Stimulated activated CD4-positive, alpha-beta T cell treated with anti-CD3 and anti-CD28 coated beads, Interleukin-2, amount 100 ng/mL, for 24 hours (primary cell): ENCODE measurements at places on chromosomes 12 and 14.

DNA sequence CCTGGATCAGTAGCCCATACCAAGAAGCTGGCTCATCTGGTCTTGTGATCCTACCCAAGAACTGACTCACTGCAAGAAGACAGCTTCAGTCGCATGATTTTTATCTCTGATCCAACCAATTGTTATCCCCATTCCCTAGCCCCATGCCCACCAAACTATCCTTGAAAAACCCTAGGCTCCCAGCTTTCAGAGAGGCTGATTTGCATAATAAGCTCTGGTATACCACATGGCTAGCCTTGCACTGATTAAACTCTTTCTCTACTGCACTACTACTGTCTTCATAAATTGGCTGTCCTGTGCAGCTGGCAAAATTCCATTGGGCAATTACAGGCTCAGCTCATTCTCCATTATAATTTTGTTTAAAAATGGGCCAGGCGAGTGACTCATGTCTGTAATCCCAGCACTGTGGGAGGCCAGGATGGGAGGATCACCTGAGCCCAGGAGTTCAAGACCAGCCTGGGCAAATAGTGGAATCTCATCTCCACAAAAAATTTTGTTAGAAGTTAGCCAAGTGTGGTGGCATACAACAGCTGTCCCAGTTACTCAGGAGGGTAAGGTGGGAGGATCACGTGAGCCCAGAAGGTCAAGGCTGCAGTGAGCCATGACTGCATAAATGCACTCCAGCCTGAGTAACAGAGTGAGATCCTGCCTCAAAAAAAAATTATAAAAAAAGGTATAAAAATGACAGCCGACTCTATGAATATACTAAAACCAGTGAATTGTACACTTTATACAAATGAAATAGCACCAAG is 76.7 kb upstream of the EIF5 start:
- DNase-seq = no peak

- no peak for DNase-seq
Observed at GRCh38 chr14:26138764-26139445, 458.9 kb downstream of the NOVA1 start.

- DNase-seq = no peak
Observed at GRCh38 chr14:31360919-31361662, 59.3 kb downstream of the HEATR5A start.

GRCh38 chr14:50013198-50013918 is 103.0 kb downstream of the VCPKMT start:
- no peak for DNase-seq

- no peak for DNase-seq
Observed at GRCh38 chr12:93198086-93198485, 179.6 kb upstream of the NUDT4 start.

- DNase-seq = no peak
Observed at GRCh38 chr12:125272383-125272933, 207.2 kb downstream of the AACS start.
